ENCODE measurements at places on chromosomes 4 and X.
A peak's percentile ranks its signal among the peaks of the same experiment; 100 is the strongest.

GRCh38 chr4:80306260-80306659 lies 29.3 kb upstream of the CFAP299 start:
- no peak for DNase-seq
- no peak overlapping the region for H3K4me3 ChIP-seq
- H3K36me3 ChIP-seq, result no peaks in the 10 kb centered on the region
- H3K27me3 ChIP-seq, result peaks cover 19% of the 10 kb centered on the region

DNA sequence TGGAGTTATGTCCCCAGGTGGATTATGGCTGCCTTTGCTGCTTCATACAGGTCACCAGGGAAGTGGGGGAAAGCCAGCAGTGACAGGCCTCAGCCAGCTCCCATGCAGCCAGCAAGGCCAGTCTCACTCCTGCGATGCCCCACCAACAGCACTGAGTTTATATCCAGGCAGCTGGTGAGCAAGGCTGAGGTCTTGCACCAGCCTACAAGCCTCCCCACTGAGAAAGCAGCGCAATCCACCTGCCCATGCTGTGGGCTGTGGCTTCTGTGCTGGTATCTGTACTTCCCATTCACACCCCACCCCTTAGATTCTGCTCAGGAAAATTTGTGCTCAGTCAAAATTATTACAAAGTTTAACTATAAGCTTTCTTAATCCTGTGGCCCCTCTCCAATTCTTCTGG lies 153.5 kb downstream of the HHIP start:
- H3K27me3 ChIP-seq, result peaks cover 2% of the 10 kb centered on the region
- H3K27ac ChIP-seq, result no peak overlapping the region
- no peaks in the 10 kb centered on the region for H3K4me1 ChIP-seq
- DNase-seq, result no peak
- no peak overlapping the region for H3K4me3 ChIP-seq

DNA sequence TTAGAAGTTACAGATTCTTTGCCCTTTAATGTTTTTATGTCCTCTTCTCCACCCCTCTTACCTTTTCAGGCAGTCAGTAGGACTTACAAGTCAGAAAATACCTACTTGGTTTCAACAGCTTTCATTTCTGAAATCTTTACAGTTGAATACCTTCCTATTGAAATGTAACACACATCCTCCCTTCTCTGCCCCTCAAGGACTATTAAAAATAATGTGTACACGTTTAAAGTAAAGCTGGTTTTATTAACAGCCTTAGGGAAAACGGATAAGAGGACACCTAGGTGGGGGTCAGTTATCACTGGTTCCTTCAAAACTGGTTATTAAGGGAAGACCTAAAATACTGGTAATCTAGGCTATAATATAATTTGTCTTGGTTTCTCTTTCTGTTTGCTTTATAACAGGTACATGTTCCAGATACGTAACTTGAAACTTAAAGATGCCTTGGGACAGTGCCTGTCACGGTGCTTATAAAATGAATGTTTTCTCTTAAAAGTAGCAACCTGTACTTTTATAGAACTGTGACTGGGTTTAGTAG lies 1.8 kb downstream of the CCSER1 start:
- H3K27me3 ChIP-seq, result peaks cover 66% of the 10 kb centered on the region
- no peak for DNase-seq
- peak overlapping the region; percentile 84 for H3K4me3 ChIP-seq
- no peak overlapping the region for H3K27ac ChIP-seq

GRCh38 chr4:17511509-17511949 lies 361 bp downstream of the QDPR start:
- peaks cover 18% of the 10 kb centered on the region for H3K27me3 ChIP-seq
- no peak for DNase-seq
- peaks cover 34% of the 10 kb centered on the region for H3K36me3 ChIP-seq
- peaks cover 55% of the 10 kb centered on the region for H3K4me1 ChIP-seq
- H3K27ac ChIP-seq, result peak overlapping the region; percentile 3
- H3K4me3 ChIP-seq, result peak overlapping the region; percentile 94

DNA sequence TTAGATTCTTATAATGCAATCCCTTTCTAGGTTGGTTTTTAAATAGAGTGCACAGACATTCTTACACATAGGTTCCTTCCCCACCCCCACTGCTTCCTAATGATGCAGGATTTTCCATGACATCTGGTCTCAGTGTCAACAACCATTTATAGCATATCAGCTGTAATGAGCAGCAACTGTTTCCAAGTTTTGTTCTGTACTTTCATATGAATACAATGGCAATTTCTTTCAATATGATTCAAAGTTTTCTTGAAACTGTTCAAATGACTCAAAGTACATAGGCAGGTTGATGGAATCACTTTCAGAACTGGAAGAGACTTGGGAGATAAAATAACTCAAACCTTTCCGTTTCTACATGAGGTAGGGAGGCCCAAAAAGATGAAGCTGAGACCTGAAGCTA lies 220.7 kb downstream of the CAMK2D start:
- no peaks in the 10 kb centered on the region for H3K27me3 ChIP-seq
- no peak for DNase-seq
- H3K4me3 ChIP-seq, result no peak overlapping the region
- no peaks in the 10 kb centered on the region for H3K36me3 ChIP-seq

GRCh38 chr4:168867128-168867527 lies 142.9 kb downstream of the CBR4 start:
- H3K4me1 ChIP-seq, result peaks cover 25% of the 10 kb centered on the region
- peaks cover 4% of the 10 kb centered on the region for H3K27me3 ChIP-seq
- no peak overlapping the region for H3K27ac ChIP-seq
- no peak overlapping the region for H3K4me3 ChIP-seq
- H3K36me3 ChIP-seq, result peaks cover 61% of the 10 kb centered on the region

- H3K4me1 ChIP-seq, result peaks cover 58% of the 10 kb centered on the region
- peaks cover 26% of the 10 kb centered on the region for H3K36me3 ChIP-seq
- H3K27ac ChIP-seq, result peak overlapping the region; percentile 24
- DNase-seq, result no peak
- H3K4me3 ChIP-seq, result no peak overlapping the region
- no peaks in the 10 kb centered on the region for H3K27me3 ChIP-seq
Measured at GRCh38 chr4:76614589-76614988, 179.6 kb downstream of the SHROOM3 start.

Measured in nephron progenitor cell (in vitro differentiated cells).